ENCODE measurements at places on chromosomes 16 and 17.
A peak's percentile ranks its signal among the peaks of the same experiment; 100 is the strongest.

DNA sequence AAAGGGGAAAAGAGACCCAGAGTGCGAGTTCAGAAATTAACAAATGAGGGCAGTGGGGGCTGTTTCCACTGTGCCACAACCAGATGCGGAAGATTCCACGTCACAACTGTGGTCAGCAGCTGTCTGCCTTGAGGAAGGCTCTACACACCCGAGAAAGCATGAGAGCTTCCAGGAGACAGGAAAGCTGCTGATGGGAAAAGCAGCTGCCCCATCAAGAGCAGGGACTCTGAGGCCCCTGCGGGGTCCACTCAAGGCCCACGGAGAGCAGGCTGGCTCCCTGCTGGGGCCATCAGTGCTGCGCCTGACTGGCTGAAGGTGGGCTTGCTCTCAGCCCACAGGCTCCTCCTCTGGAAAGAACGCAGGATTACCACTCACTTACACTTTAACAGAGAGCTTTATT lies 14.8 kb upstream of the TRAP1 start:
- no peak for DNase-seq

DNA sequence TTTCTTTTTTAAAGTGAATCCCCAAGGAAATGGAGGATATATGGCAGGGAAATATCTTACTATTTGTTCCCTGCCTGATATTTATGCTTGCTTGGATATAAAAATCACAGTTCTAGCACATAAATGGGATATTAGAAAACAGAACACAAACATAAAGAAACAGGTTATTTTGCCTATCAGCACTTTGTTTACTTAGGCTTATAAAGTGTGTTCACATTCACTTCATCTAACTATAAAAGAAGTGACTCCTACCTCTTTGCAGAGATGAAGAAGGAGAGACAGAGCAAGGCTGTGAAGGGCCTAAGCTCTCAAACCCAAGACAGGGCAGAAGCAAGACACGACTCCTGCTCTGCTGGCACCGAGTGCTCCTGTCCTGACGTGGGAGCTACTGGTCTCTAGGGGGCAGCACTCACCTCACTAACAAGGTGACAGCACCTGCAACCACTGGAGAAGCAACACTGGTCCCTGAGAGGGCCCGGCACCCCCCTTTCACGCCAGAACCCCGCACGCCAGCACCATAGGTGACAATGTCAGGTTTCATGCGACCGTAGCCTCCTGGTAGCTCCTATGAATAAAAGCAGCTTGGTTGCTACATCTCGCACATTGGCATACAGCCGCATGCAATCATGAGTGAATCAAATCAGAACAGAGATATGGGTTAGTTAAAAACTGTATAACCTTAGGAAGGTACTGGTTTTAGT lies 32.0 kb downstream of the MBTPS1 start:
- DNase-seq, result peak; percentile 77

DNA sequence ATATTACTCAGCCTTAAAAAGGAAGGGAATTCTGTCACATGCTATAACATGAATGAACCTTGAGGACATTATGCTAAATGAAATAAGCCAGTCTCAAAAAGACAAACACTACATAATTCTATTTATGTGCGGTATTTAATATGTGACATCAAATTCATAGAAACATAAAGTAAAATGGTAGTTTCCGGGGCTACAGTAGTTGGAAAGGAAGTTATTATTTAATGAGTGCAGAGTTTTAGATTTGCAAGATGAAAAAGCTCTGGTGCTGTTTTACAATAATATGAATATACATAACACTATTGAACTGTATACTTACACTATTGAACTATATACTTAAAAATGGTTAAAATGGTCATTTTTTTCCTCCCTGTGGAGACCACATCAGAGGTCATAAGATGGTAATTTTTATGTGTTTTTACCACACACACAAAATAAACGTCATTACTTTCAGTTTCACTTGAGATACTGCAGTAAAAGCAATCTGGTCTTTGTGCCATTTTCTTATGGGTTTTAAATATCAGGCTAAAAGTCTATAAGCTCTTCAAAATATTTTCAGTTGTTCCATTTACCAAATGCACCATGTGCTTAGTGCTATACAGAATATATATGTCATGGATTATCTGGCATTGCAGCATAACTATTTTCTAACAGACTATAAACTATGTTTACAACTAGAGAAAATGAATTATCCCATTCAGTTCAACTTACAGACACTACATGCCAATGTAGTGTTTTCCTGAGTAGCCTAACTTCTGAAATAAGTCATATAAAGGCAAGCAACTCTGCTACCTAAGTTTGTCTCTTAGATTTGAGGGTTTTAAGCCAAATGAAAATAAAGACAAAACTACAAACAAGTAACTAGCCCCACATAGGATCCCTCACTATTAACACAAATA lies 90.9 kb downstream of the SPAG9 start:
- DNase-seq, result no peak

DNA sequence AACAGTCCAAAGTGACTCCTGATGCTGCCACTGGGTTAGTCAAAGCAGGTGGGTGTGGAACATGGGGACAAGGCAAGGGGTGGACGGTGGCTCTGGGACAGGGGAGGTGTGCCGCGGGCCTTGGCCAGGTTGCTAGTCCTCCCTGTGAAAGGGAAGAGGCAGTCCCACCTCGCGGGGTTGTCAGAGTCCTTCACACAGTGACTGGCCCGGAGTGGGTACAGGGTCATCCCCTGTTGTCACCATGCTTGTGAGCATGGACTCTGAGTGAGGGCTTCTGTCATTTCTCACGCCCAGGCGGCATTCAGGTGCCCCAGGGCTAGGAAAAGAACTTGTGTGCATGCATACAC lies 3.1 kb upstream of the ZNF469 start:
- DNase-seq, result no peak

DNA sequence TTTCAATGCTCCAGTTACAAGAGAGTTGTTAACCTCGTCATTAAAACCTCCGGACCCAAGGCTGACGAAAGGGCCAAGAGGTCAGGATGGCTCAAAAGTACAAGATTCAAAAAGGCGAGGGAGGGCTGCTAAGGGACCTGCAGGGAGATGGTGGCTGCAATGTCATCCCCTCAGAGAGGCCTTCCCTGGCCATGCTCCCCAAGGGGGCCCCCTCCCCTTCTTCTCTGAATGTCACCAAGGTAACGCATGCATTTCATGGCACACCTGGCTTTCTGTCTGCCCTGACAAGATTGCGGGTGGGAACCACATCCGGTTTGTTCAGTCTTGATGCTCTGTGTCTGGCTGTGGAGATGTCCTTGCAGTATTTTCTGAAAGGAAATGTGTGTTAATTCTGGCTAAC lies 89.9 kb downstream of the C16orf78 start:
- DNase-seq, result peak; percentile 72

- DNase-seq, result no peak
Measured at GRCh38 chr17:73304971-73305812, 6.6 kb downstream of the CDC42EP4 start.

DNA sequence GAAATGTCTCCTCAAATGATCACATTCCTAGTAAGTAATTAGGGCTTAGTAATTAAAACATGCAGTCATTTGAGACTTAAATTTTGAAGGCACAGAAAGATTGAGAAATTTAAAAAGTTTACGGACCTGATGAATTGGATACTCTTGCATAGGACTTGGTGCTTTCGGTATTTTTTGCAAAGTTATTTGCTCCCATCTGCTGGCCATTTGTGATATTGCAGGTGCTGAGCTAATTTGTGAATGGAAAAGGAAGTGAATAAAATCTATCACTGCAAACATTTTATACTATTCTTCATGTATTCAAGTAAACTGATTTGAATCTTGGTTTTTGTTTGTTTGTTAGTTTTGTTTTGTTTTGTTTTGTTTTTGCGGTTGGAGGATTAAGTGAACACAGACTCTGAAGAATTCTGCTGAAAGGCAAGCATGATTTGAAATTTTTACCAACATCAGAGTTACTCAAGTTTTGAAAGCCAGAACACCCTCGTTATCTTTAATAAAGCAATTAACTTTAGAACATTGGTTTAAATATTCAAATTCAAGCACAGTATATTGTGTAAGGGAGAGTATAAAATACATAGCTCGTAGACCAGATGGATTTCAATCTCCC lies 689.5 kb upstream of the RBFOX1 start:
- peak; percentile 61 for DNase-seq

- no peak for DNase-seq
Measured at GRCh38 chr17:70308618-70309017, 139.3 kb downstream of the KCNJ2 start.

GRCh38 chr16:20001856-20002707 lies 71.6 kb downstream of the GPR139 start:
- no peak for DNase-seq
